HCEC 1CT (cell line): ENCODE measurements at places on chromosomes 7 and 10.

DNA sequence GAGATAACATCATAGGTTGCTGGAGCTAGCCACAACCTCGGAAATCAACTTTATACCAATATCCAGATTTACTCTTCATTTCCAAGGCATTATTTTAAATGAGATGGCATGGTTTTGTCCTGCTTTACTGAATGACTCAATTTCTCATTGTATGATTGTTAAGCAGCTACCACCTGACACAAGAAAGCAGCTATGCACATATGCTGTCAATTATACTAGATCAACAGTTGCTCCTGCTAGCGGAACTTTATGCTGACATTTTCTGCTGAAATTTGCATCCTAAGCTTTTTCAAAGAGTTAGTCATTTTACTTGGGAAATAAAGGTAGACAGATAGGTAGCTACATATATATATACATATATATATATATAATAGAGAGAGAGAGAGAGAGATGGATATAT lies 8.9 kb upstream of the CH25H start:
- no peak for DNase-seq

DNA sequence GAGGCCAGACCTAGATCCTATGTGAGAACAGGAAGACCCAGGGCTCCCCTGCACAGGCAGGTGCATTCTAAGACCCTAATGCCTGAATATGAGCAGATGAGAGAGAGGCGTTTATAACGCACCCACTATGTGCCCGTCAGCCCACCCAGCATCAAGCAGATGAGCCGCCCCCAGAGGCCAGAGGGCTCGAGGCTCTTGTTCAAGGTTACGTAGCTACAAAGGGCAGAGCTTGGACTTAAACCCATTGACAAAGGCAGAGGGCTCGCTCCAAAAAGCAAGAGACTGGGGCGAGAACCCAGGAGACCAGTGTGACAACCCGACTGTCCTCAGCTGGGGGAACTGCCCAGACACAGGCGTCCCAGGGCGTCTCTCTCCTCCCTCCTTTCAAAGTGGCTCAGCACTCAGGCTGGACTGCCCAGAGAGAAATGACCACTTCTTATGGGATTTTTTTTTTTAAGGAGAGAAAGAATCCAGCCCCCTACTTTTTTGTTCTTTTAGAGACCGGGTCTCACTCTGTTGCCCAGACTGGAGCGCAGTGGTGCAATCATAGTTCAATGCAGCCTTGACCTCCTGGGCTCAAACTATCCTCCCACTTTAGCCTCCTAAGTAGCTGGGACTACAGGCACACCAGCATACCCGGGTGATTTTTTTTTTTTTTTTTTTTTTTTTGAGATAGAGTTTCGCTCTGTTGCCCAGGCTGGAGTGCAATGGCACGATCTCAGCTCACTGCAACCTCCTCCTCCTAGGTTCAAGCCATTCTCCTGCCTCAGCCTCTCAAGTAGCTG lies 40.1 kb downstream of the TNRC18 start:
- no peak for DNase-seq

GRCh38 chr7:142463401-142463850 lies 205.6 kb upstream of the PRSS58 start:
- peak; percentile 17 for DNase-seq

DNA sequence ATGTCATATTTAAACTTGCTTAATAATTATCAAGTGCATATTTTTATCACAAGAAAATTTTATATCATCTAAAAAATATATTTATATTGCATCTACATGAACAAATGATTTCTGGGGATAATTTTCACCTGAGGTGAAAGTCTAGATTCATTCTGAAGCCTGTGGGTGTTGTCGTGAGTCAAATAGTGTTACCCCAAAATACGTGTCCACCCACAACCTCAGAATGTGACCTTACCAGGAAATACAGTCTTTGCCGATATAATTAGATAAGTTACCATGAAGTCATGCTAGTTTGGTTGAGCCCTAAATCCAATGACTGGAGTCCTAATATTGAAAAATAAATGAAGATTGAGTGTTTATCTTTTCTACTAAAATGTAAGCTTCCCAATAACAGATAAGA lies 203.0 kb upstream of the MDFIC start:
- DNase-seq = no peak

DNA sequence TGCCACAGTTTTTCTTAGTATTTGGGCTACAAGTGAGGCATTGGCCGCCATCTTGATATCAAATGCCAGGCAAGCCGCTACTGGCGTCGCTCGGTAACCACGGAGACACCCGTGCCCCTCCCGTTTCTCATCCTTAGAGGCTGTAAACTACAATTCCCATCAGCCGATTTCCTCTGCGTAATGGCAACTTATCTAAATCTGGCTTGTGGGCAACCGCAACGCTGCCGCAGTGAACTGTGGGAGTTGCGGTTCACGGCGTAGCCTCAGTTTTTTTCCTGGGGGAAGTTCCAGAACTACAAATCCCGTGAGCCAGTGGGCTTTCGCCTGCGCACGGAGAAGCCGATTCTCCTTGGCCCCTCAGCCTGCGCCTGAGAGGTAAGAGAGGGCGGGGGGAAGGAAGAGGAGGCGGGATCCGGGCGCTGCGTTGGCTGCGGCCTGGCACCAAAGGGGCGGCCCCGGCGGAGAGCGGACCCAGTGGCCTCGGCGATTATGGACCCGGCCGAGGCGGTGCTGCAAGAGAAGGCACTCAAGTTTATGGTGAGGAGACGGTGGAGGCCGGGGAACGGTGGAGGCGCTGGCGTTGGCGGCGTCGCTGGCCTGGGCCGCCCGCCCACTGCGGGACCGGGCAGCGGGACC lies at the start of gene BTRC:
BTRC (plus strand) TSS at position 474 of the 636 bp plus-strand sequence; CDS start at position 490, 16 bp downstream.
- DNase-seq = peak; percentile 99

GRCh38 chr7:31858055-31858454 lies 171.0 kb downstream of the PPP1R17 start:
- DNase-seq = no peak

GRCh38 chr7:129769866-129770808 lies 158.6 kb downstream of the NRF1 start:
- DNase-seq = no peak

DNA sequence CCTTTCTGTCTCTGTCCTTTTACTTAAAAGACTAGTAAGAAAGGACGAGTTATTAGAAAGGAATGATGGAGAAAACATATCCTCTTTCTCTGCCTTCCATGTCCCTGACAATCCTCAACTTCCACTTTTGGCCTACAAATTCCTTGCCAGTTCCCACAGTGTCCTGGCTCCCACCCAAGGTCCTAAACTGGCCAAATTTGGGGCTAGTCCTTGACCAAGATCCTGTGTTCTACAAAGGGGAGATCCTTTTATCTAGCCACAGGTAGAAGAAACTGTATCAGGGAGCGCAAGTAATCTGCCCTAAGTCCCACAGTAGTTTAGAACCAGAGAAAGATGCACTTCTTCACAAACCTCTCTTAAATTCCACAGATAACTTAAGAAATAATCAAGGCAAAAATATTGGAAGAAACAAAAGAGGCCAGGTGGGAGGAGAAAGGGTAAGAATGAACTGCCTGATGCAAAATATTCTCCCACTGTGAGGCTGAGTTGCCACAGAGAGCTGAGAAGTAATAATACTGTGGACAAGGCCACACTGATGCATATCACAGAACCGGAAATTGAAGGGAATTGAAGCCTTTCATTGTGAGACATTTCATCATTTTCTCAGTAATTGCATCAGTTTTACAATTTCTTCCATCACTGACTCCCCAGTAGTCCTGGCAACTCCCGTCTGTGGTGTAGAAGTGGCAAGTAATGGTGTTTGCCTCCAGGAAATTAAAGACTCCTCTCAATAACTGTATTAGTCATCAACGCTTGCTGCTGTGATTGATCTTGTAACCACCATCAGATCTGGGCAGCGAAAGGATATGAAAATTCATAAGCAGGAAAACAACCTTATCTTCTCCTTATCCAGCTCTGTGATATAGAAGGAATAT lies 47.2 kb downstream of the DNAJC12 start:
- DNase-seq = peak; percentile 32

- DNase-seq = peak; percentile 89
Measured at GRCh38 chr7:116525913-116526861, 1.4 kb downstream of the CAV1 start.

DNA sequence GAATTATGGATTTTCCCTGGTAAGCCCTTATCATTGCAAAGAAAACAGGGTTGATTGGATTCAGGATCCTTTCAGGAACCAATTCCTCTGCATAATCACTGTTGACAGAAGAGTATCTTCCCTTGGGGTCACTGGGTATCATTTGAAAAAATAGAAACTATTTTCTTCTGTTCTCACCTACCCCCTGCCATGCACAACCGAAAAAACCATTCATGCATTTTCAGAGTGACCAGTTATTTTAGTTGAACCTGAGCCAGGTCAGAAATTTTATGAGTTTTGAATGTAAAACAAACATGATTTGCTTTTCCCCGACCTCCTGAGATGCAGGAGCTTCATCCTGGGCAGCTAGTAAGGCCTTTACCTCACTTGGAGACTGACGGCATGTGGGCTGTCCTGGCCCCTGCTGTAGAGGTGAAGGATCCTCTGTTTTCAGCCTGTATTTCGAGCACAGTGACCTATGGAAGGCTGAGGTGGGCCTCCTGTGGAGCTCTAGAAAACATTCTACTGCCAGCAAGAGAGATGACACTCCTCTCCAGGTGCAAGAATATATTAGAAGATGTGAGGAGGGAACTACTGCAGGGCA lies 30.1 kb downstream of the TMEM178B start:
- no peak for DNase-seq

GRCh38 chr7:73644688-73645286 lies 20.5 kb upstream of the MLXIPL start:
- DNase-seq = no peak

DNA sequence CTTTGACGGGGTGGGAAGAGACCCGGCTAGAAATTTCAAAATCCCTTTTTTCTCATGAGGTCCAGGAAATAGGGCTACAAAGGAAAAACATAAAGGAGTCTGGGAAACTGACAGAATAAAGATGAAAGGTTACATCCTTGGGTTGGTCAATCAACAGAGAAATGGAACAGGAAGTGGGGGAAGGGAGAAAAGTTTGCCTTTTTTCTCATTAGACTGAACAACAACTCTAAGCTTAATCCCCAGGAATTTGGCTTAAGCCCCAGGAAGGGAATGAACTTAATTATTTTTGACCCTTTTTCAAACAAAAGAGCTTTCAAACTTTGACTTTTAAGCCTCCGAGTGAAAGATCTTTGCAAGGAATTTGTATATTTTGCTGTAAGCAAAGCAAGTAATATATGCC lies 32.7 kb downstream of the LGI1 start:
- DNase-seq = no peak

DNA sequence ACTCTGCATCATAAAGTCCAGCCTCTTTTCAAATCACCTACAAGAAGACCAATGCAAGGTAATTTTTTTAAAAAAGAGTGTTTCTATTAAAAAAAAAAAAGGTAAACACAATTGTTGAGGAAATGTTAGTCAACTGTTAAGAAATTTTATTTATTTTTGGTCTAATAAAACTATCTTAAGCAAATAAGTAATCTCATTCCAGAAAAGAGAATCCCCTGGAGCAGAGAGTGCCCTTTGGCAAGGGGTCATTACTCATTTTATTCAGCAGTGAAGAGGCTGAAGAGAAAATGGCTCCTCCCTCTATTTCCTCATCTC lies 63.4 kb upstream of the GSDME start:
- peak; percentile 90 for DNase-seq

DNA sequence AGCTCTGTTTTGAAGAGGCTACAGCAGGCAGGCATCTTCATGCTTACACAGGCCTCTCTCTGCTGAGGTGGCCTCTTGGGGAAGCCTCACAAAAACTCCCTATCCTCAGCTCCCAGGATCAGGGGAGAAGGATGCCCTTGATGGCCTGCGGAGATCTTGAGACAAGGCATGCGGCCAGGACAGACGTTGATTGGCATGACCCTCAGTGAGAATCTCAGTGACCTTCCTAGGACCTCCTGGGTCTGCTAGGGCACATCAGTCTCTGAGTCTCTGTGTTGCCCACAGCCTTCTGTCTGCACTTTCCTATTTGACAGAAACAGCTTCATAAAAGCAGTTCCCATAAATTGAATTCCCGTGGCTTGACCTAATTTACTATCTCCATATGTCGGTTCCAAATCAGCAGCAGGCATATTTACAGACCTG lies 1005.8 kb upstream of the C7orf33 start:
- no peak for DNase-seq

- DNase-seq = no peak
Measured at GRCh38 chr10:71278691-71279588, 40.1 kb upstream of the SLC29A3 start.

- peak; percentile 56 for DNase-seq
Measured at GRCh38 chr7:94146408-94146807, 142.3 kb upstream of the BET1 start.

- no peak for DNase-seq
Measured at GRCh38 chr10:117788911-117789310, 246.4 kb downstream of the EMX2 start.

GRCh38 chr10:84265418-84265817 lies 20.6 kb downstream of the RGR start:
- DNase-seq = no peak

GRCh38 chr7:132575982-132576720 lies at the start of gene PLXNA4:
PLXNA4 (minus strand) TSS chr7:132576470; CDS start chr7:132508693, 67,777 bp downstream.
- DNase-seq = no peak

- no peak for DNase-seq
Measured at GRCh38 chr10:22263106-22263505, 45.3 kb upstream of the EBLN1 start.

- DNase-seq = no peak
Measured at GRCh38 chr10:12509016-12509793, 159.9 kb downstream of the CAMK1D start.

DNA sequence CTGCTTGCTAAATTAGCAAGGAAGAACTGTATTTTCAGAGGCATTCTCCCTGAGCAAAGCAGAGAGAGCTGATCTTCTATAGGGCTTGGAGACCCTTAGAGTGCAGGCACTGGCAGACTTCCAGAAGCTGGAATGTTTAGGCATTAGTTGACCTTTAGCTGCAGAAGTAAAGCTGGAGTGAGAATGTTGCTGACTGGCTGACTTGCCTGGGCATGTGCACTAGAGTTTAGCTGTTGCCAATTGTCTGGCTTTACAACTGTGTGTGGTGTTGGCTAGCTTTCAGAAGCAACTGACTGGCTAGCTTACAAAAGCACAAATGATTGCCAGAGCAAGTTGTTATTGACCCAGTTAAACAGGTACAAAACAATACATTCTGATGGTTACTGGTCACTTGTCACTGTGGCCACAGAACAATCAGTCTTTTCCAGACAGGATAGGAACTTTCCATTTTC lies 25.1 kb downstream of the FAM13C start:
- no peak for DNase-seq

- no peak for DNase-seq
Measured at GRCh38 chr10:80539421-80540031, 1.8 kb downstream of the SH2D4B start.

- DNase-seq = no peak
Measured at GRCh38 chr7:44258865-44259546, 58.2 kb downstream of the YKT6 start.

- no peak for DNase-seq
Measured at GRCh38 chr7:23645822-23646221, 34.2 kb upstream of the FAM221A start.
